ENCODE measurements at places on chromosomes 12 and 14.

GRCh38 chr14:103521951-103522563 is 573 bp downstream of the CKB start:
- DNase-seq: peak; percentile 45

GRCh38 chr12:53743266-53744129 is 8.3 kb downstream of the CISTR start:
- DNase-seq: no peak

- peak; percentile 54 for DNase-seq
Measured at GRCh38 chr12:101490286-101490920, 15.3 kb downstream of the SPIC start.

- DNase-seq: no peak
Measured at GRCh38 chr12:24904871-24905270, 44.0 kb downstream of the BCAT1 start.

GRCh38 chr12:107027636-107028053 is 40.7 kb upstream of the MTERF2 start:
- DNase-seq: peak; percentile 75

DNA sequence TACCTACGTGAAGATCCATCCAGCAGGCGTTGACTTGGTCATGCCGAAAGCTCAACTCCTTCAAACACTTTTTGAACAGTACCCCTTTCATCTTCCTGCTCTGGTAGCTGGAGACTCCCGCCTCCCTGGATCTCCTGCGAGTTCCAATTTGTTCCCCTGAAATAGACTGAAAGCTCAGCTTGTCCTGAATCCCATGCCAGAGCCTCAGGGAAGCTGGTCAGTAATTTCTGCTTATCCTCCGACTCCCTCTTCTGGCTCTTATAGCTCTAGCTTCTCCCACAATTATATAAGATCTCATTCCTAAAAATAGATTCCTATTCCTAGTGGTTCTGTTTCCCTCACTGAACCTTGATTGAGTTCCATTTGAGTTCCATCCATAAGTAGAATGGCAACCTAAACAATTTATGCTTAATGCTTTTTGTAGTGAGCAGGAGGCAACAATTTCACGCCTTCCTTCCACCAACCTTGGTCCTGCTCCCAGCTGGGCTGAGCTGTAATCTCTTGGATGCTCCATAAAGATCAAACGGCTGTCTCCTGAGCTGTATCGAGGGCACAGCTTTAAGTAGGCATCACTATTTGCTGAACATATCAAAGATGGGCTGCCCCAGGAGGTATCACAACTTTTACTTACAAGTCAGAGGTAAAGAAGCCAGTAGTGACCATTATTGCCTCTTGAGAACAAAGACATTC is 8.0 kb upstream of the TMEM132C start:
- no peak for DNase-seq

DNA sequence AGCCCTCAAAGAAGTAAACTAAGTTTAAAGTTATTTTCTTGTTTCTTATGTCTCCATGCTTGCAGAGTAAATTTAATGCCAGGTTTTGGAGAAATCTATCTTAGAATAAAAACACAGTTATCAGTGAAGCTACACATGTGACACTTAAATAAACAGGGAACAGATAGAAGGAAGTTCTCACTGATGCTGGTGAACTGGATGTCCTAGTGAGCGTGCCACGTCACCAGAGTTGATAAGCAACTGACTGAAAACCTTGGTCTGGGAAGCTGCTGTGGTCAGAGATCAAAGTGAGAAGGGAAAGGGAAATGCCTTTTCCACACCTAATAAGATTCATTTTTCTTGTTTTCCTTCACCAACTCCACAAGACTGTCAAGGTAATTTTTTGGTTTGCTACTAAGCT is 74.8 kb upstream of the PCED1B start:
- DNase-seq: peak; percentile 50

GRCh38 chr12:6644903-6645302 is 2.3 kb downstream of the ACRBP start:
- DNase-seq: no peak

- peak; percentile 31 for DNase-seq
Measured at GRCh38 chr14:100824091-100824551, 1.8 kb upstream of the MEG3 start.

- DNase-seq: no peak
Measured at GRCh38 chr12:109523071-109523470, 45.6 kb downstream of the UBE3B start.

DNA sequence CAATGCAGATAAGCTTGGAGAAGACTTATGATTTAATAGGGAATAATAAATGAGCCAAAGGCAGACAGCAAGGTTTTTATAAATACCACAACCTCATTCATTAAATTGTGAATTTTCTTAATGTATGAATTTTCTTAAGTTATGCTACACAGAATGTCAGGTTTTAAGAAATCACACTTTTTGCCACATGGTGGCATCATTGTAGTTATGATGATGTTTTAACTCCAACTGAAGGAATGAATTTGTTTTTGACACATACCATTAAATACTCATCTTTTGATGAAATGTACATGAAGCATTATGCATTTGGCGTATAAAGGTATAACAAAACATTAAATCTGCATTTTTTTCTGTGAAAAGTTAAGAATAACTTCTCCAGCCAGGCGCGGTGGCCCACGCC is 524.1 kb upstream of the FBXO33 start:
- no peak for DNase-seq

- no peak for DNase-seq
Measured at GRCh38 chr12:131105736-131106348, 152.1 kb downstream of the ADGRD1 start.

- DNase-seq: peak; percentile 80
Measured at GRCh38 chr12:67441736-67442346, 172.7 kb downstream of the CAND1 start.

GRCh38 chr12:117076410-117077372 is 22.5 kb downstream of the TESC start:
- DNase-seq: peak; percentile 37

- DNase-seq: no peak
Measured at GRCh38 chr14:81455390-81455789, 55.3 kb upstream of the STON2 start.

GRCh38 chr12:38736821-38737220 is 168.6 kb downstream of the CPNE8 start:
- no peak for DNase-seq

DNA sequence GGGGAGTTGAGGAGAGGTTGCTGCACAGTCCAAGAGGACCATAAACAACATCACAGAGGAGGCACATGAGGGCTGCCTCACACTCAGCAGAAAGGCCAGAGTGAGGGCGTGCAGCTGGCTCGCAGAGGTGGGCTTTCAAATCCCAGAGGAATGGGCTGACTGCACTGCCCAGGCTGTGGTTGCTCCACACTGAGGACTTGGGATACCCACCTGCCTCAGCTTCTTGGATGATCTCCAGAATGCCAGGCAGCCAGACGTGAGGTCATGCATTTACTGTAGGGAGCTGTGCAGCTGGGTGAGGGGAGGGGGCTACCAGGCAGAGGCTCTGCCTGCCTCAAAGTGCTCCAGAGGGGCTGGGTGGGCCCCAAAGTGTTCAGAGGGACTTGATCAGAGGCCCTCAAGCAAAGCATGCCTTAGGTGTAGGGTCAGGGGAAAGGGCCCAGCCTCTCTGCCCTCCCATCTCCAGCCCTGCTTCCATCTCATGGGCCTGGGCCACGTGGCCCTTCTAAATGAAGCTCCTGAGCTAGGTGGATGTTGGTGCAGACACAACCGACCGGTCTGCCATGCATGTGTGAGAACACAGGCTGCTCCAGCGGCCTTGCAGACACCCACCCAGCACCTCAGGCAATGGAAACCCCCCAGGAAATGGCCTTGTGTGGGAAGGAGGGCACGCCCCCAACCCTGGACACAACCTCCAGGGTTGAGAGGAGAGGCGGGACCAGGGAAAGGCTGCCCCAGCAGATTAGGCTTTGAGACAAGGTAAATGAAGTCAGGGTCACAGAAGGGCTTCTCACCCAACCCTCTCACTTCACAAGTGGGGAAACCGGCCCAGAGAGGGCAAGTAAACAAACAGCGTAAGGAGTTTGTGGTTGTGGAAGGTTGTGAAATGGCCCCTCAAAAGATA is 90.8 kb downstream of the NTF3 start:
- DNase-seq: no peak

DNA sequence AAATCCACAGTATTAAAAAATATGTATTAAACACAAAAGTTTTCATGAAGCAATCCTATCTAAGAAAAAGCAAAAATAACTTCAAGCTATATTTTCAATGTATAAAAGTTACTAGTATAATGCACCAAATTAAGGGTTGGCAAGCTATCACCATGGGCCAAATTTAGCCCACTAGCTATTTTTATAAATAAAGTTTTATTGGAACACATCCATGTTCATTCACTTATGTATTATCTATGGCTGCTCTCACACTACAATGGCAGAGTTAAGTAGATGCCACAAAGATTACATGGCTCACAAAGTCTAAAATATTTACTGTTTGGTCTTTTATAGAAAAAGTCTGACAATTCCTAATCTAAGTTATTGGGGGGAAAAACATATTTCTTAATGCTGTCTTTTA is 17.6 kb downstream of the KLHL28 start:
- no peak for DNase-seq

GRCh38 chr14:59301354-59301753 is 112.9 kb downstream of the DAAM1 start:
- no peak for DNase-seq

DNA sequence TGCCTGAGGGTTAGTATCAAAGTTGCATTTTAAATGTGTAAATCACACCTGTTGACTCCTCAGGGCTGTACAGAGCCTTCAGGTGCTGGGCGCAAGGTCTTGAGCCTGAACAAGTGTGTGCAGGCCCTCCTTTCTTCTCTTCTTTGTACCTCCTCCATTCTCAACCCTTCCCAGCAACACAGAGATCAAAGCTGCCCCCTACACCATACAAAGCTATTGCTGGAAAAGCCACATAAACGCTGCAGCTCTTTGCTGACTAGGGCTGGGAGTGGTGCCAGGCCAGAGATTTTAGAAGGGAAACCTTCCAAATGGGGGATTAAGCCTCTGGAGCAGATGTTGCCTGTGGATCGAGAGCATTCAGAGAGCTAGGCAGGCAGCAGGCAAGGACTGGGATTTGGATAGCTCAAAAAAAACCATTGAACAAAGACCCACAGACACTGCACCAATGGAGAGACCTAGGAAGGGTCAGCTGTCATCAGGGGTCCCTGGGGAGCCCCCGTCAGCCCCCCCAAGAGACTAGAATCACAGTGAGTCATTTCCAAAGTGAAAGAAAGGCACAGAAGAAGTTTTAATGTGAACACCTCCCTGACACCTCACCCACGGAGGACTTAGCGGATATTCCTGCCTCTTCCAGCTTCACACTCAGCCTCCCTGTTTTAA is 18.2 kb upstream of the SUSD6 start:
- no peak for DNase-seq

DNA sequence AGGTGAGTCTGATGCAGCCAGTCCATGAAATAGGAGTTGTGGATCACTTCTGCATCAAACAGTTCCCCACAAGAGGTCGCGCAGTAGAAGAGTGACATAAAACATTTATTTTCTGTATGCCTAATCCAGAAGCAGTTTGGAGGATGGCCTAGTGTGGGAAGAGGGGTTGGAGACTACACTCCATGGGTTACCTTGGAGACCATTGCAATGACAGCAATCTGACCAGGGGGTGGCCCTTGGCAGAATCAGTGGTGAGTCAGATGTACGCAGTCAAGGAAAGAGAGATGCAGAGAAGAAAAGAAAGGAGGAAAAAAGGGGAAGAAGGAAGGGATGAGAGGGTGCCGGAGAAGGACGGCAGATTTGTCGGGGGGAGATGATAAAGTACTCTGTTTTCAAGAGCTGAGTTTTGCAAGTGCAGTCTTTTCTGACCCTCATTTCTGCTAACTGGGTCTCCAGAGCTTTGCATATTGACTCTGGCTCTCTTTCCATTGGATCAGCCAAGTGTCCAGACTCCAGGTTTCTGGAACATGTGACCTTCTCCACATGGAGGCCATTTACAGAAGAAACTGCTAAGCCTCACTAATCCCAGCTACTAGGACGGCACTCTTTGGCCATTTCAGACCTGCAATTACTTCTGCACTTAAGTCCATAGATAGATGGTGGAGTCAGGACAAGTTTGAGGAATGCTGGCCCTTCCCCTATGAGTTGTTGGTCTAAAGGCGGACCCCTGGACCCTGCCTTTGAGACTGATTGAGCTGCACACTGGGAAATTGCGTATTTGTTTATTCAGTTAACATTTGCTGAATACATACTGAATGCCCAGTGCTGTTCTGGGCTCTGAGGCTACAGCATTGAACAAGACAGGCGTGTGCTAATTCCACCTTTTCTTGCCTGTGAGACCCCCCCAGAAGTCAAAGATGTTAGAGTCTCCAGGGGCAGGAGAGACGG is 424.2 kb downstream of the BCL11B start:
- DNase-seq: no peak

DNA sequence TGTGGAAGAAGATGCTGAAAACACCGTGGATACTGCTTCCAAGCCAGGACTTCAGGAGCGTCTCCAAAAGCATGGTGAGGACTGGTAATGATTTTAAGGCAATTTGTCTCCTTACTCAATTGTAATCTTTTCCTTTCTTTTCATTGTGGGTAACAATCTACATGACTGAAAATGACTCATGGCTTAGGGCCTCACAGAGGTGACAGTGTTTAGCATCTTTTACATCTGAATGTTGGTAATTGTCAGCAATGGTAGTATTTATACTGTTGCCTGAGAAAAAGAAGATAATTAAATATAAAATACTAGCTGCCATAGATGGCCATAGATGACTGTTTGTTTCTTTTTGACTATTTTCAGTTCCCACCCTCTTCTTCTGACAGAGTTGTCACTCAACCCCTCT is 31.6 kb downstream of the TULP3 start:
- no peak for DNase-seq

DNA sequence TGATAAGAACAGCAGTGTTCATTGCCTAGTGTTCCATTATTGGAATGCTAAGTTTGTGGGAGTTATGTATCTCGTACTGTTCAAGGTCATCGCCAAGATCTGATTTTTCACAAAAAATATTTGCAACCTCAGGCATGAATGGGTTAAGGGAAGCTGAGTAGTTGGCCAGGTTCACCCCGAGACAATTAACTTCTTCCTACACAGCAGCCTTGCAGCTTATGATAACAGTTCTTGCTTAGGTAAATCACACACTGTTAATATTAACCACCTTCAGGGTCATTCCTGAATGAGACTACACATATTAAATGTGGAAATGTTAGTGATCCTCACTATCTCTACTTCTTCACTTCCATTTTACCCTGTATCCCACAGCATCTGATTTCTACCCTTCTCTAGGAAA is 18.0 kb downstream of the FKBP11 start:
- DNase-seq: peak; percentile 45

DNA sequence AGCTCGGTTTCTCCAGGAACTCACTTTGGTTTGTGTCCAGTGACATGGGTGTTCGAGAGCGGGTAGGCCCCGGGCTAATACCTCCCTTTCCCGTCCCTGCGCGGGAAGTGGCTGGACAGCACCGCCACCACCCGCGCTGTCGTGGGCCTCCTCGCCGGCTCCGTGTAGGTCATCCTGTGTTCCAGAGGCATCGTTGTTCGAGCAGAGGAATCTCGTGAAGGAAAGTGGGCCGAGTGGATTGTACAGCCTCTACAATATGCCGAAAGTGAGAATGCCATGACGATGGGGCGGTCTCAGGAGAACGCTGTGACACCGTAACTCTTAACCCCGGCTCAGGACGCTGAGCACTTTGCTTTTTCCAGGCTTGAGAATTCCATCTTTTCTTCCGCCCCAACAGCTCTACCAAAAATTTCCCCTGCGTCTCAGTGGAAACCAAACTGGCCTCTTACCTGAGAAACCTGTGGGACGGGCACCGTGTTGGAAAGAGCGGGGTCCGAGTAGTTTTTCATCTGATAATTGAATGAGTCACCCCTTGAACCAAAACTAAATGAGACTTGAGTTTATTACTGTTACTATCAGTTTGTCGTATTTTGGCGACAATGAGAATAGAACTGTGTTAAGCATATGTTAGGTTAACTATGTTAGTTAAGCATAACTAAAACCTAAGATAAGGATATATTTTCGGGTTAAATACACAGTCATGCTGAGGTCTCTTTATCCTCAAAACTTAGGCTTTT is 510 bp downstream of the EIF2S1 start:
- DNase-seq: no peak
